ENCODE measurements at places on chromosomes 12 and 14. TPM values are rescaled to one million over a fixed set of nuclear protein-coding genes. Genes with fewer than 3 reads are reported as not detected.

Gene CCDC196
- not detected for total RNA-seq

- H3K4me3 ChIP-seq = no peak overlapping the region
- no peaks in the 10 kb centered on the region for H3K36me3 ChIP-seq
- no peaks in the 10 kb centered on the region for H3K4me1 ChIP-seq
Observed at GRCh38 chr12:46956451-46957035, 122.9 kb upstream of the PCED1B start.

GRCh38 chr12:82351390-82351789 lies 6.8 kb downstream of the CCDC59 start:
- no peak overlapping the region for H3K4me3 ChIP-seq
- DNase-seq = no peak
- no peak overlapping the region for H3K27ac ChIP-seq
- peaks cover 26% of the 10 kb centered on the region for H3K36me3 ChIP-seq

DNA sequence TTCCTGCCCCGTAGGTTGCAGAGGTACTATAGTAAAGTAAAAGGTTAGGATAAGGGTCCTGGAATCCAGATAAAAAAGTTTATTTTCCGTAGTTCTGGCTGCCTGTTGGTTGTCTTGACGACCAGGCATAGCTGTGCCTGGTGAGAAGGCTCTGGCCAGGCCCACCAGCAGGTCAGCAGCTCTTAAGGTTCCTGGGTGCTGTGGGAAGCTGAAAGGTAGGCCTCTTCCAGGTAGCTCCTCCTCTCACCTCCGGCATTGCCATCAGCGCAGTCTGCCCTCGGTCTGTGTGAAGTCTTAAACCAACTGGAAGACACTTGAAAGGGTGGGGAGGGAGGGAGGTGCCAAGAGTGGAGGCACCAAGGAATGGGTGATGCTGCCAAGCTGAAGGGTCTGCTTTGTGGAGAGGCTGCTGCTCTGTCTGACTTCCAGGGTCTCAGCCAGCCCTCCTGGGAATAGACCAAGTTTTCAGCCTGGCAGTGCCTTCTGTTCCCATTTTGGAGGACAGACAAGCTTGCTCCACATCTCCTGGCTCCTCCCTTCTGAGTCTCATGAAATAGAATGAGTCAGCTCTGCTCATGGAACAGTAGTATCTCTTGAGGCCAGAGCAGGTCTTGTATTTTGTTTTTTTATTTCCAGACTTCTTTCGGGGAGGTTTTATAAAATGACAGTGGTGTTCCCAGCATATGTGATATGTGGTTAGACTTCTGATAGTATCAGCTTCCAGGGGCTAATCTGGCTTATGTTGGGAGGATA lies 5.2 kb upstream of the ACADS start:
- H3K27me3 ChIP-seq = no peaks in the 10 kb centered on the region
- H3K4me3 ChIP-seq = no peak overlapping the region
- peak; percentile 73 for DNase-seq
- peaks cover 86% of the 10 kb centered on the region for H3K36me3 ChIP-seq
- peak overlapping the region; percentile 30 for H3K27ac ChIP-seq

Data from sigmoid colon (tissue), 7 donors.